ENCODE measurements at places on chromosomes 11 and 22.

- DNase-seq = no peak
Measured at GRCh38 chr11:47442514-47442913, 6.4 kb downstream of the RAPSN start.

DNA sequence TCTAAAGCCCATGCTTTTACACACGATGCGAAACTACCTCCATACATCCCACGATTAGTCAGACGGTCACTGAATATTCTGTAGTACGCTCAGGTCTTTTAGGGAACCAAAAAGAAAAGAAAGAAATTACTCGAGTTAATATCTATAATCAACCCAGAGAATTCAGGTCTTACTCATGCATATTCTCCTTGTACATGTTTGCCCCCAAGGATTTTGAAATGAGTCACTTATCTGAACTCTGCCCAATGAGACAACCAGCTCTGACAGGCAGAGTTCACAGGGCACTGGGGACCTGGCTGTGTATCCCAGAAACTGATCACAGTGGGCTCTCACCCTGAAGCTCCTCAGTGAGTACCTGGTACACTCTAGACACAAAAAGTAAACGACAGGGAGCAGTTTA, 29.2 kb downstream of the RASSF10 start:
- DNase-seq = no peak

GRCh38 chr11:20590381-20590780, 9.0 kb upstream of the SLC6A5 start:
- DNase-seq = no peak

DNA sequence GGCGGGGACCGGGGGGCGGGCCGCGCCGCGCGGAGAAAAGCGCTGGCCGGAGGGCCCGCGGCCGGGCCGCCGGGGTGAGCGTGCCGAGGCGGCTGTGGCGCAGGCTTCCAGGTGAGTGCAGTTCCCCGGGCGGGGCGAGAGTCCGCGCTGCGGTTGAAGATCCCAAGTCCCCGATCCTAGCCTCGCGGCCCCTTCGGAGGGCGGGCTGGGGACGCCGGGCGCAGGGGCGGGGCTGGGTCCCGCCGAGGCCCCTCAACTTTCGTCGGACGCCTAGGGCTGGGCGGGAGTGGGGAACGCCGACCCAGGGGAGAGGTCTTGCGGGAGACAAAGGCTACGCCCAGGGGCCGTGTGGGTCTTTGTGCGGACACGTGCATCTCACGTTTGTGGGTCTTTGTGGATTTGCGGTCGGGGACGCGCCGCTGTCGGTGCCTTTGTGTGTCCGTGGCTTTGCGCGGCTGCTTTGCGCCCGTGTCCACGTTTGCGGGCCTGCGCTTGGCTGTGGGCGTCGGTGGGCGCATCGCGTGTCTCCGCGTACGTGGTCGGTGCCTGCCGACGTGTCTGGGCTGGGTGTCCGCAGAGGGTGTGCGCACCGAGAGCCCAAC, at the start of gene TSKU:
TSKU (plus strand) TSS at position 63 of the 602 bp plus-strand sequence. CDS start 12,261 bp downstream, outside the sequence.
- no peak for DNase-seq

DNA sequence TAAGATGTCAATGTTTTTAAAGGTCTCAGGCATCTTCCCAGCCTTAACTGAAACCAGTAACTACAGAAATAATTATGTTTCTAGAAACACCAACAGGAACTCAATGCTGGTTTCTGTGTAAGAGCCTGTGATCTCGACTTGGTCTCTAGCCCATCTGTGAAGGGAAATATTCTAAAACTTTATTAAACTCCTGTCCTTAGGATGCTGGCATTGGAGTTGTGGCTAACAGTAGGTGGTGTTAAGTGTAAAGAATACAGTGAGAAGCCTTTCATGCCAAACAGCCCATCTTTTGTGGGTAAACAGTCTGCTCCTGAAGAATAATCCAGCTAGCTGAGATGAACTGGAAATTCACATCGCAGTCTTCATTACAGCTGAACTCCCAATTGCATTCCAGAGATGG, 133.2 kb downstream of the ADAMTS15 start:
- no peak for DNase-seq

GRCh38 chr11:106137758-106138157, 60.3 kb downstream of the AASDHPPT start:
- no peak for DNase-seq

GRCh38 chr11:72380132-72380503, 54.2 kb downstream of the CLPB start:
- DNase-seq = no peak

GRCh38 chr11:86174101-86175046, 70.2 kb upstream of the EED start:
- no peak for DNase-seq

GRCh38 chr11:126920833-126921232, 79.7 kb downstream of the KIRREL3 start:
- DNase-seq = no peak

GRCh38 chr22:27915986-27916385, 3.1 kb downstream of the PITPNB start:
- no peak for DNase-seq

GRCh38 chr22:28544431-28544868, 135.2 kb downstream of the TTC28 start:
- DNase-seq = no peak

DNA sequence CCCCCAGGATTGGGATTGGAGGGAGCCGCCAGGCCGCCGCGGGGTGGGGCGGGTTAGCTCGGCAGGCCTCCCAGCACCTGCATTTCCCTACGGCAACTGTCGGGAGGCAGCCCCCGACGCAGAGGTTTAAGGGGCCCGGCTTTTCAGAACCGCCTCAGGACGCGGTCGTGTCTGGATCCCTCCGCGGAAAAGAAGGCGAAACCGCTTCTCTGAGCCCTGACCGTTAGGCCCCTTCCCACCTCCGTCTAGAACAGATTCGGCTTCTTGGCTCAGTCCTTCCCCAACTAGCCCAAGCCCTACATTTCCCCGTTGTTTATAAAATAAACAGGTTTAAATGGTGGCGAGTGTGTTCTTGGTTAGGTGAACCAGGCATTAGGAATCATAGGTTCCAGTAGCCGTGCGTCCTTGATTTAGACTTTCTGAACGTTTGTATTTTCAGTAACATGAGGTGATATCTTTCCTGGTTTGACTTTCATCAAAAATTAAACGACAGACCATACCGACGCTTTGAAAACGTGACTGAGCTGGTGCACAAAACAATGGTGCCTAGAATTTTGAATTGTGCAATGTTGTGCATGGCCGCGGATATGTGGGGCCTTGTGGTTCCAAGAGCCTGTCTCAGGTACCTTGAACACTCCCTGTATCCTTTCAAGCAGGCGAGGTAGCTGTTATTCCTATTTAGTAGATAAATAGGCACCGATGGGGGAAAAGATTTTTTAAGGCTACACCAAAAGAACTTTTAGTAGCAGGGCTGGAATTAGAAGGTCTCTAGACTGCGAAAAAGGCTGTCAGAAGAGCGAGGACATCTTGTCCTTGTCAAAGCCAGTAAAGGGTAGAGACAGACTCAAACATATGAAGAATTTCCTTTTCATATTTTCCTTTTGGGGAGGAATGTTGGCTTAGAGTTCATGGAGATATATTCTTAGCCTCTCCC, 1.2 kb upstream of the HSPA8 start:
- DNase-seq = peak; percentile 62

DNA sequence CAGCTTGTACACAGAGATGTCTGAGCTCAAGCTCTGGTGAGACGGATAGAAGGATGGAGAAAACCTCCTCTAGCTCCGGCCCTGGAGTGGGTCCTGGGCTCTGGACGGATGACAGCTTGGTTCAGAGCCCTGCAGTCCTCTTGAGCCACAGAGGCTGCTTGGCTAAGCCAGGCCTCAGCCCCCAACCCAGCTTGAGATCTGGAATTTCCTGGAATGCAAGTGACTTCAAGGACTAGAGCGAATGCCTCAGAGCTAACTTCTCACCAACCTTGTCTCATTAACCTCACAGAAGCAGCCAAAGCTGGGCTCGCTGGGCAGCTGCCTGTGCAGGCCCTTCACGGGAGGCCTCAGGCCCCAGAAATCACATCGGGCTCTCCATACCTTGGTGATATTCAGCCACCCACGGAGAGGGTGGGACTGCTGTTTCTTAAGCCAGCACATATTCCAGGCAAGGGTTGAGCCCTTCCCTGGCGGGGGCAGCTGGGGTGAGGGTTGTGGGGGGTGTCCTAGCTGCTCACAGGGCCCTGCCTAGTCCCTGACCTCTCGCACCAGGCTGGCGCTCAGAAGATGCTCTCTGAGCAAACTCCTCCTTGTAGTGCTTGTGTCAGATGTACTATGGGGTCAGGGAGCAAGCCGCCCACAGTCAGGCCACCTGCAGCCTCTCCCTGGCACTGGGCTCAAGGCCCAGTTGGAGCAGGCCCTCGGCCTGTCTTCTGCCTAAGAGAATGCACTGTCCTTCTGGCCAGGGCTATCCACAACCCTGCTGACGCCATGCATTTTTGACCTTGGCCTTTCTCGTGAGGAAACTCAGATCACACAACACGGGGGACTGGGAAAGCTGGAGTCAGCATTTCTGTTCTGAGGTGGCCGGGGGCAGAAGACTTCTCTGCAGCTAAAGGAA, 73.6 kb upstream of the TTLL12 start:
- DNase-seq = no peak

DNA sequence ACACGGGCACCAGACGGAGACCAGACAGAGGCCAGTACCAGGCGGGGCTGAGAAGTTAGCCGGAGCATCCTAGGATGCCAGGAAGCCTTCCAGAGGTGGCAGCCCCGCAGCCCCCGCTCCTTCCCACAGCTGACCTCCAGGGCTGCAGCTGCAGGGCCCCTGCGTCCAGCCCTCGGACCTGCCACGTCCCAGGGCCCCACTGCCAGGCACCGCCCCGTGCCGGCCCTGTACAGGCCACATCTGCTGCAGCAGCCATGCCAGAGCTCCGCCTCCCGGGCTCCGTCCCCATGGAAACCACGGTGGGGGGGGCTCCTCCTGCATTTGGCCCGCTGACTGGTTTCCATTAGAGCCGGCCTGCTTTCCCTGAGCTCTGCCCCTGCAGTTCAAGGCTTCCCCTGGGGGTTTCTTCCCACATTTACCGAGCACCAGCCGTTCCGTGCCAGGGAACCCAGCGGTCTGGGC, 62.5 kb upstream of the PPARA start:
- no peak for DNase-seq

- no peak for DNase-seq
Measured at GRCh38 chr22:49855251-49855911, 1.7 kb downstream of the ZBED4 start.

DNA sequence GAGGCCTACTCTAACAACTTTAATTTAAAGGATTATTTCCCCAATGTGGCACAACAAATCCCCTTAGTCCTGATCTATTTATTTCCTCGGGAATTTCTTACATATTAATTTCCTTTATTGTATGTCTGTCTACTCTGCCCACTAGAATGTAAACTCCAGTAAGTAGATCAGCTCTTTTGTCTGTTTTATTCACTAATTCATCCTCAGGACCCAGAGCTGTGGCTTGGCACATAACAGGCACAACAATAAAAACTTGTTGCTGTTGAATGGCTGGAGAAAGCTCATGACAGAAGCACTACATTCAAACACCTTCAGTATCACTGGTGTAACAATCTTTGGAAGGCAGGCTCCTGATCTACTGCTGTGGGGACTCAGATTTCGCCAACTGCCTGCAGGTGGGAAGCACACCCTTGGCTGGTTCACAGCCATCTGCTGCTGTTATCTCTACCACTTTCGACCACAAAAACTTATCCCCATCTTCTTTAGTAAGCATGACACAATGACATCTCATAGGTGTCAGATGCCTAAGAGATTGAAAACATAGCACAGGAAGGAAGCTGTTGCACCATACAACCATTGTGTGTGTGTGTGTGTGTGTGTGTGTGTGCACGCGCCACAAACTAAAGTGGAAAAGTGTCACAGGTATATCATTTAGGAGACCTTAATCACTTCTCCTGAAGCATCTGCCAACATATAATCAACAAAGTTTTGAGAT, 11.9 kb downstream of the HIRA start:
- peak; percentile 70 for DNase-seq

- DNase-seq = no peak
Measured at GRCh38 chr11:12019337-12019736, 10.9 kb upstream of the DKK3 start.

DNA sequence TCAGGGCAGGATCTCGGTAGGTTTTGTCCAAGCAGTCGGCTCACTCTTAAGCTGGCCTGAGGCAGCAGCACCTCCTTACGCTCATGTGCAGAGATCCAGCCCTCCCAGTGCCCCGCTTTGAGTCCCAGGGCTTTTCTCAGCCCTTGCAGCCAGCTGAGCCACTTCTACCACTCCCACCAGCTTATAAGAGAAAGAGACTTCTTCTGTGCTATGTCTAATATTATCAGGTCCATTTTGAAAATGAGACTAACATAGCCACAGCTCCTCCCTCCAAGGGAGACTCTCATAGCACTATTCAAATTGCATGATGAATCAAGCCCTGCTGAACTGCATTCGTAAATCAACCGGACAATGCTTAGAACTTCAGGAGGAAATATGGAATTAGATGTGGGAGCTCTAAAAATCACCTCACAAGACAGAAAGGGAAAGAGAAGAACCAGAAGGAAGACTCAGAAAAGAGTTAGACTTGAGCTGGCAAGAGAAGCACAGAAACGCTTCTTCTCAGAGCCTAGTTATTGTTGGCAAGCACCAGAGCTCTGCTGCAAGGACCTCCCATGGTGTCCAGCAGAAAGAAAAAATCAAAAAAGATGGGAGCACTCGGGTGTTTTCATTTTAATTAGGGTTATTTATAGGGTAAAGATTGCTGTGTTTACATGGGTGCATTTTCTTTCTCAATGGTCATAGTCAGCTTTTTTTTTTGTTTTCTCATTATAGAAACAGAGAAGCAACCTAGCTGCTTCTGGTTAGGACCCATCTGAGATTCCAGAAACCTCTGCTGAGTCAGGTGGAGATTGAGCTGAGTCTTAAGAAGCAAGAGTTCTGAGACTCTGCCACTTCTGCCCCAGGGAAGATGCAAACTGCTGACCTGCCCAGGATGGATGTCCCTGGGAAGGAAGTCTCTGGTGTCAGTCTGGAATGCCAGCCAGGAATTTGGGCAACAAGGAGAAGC, 181.4 kb downstream of the ETS1 start:
- no peak for DNase-seq

- DNase-seq = no peak
Measured at GRCh38 chr11:67033661-67034166, 10.8 kb downstream of the SYT12 start.

DNA sequence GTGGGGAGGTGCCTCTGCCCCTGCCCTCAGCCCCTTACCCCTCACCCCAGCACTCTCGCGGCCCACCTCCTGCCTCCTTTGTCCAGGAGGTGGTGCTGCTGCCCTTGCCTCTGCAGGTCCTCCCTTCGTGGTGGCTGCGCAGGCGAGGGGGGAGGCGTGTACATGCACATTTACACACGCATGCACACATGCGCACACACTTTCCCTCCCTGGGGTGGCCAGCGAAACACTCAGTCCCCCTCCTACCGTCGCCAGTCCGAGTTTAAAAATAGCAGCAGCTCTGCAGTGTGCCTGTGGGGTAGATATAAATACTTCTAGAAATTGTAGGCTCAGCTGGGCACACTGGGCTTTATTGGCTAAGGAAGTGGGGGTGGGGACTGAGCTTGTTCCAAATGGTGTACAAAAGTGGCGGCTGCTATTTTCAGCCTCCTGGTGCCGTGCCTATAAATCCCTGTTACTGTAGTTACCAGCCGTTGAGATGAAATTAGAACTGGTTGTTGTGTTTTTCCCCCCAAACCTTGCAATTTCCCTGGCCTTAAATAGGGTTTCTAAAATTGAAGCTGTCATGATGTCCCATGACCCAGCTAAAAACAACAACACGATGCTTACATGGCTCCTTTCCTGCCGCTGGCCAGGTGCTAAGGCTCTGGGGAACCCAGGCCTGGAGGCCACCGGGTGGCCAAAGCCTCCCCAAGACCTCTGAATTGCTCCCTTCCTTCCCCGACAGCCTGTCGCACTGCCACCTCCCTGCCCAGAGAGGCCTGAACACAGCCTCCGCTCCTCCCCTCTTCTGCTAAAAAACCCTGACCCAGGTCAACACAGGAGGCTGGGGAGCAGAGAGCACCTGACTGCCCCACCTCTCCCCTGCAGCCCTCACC, 12.4 kb downstream of the PICK1 start:
- DNase-seq = no peak

Data from activated naive CD4-positive, alpha-beta T cell treated with anti-CD3 and anti-CD28 coated beads, Interleukin-2, amount 10 ng/mL, durations not matched to agents 7 days and 5 days (primary cell).